ENCODE measurements at places on chromosomes 16 and 17.
A peak's percentile ranks its signal among the peaks of the same experiment; 100 is the strongest.

- no peak for DNase-seq
Measured at GRCh38 chr16:30604316-30604947, 5.8 kb downstream of the ZNF689 start.

- no peak for DNase-seq
Measured at GRCh38 chr16:86826941-86827340, 248.6 kb downstream of the FOXL1 start.

DNA sequence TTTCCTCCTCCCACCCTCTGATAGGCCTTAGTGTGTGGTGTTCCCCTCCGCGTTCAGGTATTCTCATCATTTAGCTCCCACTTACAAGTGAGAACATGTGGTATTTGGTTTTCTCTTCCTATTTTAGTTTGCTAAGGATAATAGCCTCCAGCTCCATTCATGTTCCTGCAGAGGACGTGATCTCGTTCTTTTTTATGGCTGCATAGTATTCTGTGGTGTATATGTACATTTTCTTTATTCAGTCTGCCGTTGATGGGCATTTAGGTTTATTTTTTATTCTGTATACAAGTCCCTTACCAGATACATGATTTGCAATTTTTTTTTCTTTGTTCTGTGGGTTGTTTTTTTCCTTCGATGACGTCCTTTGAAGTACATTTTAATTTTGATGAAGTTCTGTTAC lies 18.8 kb upstream of the CDK5R1 start:
- DNase-seq: no peak

GRCh38 chr17:65697661-65698060 lies 136.2 kb upstream of the AXIN2 start:
- DNase-seq: no peak

DNA sequence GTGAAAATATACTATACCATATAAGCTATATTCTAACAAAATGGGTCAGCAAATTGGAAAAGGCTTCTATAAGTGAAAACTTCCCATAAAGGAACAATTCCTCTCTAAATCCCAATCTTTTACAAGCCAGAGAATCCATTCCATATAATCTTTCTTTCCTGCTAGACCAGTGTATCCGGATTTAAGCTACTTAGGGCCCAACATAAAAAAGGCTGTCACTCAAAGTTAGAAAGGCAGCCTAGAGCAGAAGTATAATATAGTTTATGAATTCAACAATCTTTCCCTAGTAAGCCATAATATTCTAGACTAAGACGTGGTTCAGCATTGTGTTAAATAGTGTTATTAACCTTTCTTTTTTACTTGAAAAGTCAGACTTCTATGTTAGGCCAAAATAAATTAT lies 93.0 kb downstream of the SKAP1 start:
- no peak for DNase-seq

DNA sequence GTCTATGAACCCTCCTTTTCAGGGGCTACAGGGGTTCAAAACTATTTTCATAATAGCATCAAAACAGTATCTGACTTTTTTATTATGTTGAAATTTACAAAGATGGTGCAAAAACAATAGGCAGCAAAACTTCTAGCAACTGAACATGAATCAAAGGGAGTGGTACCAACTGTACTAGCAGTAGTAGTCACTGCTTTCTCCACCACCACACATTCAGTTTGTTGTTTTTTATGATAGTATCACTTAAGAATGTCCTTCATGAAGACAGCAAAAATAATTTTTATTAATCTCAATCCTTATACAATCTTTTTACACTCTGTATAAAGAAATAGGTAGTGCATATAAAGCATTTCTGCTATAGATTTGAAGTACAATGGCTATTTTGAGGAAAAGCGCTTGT lies 47.6 kb downstream of the MED13 start:
- DNase-seq: no peak

DNA sequence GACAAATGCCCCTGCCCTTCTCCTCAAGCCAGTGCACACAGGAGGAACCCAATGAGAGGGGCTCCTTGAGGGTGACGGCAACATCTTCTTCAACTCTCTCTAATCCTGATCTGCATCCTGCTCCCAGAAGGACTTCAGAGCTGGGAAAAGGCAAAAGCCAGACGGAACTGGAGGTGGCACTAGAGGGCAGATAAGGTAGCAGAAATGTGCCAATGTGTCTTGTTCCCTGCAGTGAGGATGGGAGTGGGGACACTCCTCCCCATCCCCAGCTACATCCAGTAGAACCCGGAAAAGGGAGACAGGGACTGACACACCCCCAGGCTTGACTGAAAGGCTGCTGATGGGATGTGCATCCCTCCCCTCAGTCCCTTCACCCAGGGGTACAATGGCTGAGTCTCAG lies 28.5 kb downstream of the SRCIN1 start:
- DNase-seq: no peak

DNA sequence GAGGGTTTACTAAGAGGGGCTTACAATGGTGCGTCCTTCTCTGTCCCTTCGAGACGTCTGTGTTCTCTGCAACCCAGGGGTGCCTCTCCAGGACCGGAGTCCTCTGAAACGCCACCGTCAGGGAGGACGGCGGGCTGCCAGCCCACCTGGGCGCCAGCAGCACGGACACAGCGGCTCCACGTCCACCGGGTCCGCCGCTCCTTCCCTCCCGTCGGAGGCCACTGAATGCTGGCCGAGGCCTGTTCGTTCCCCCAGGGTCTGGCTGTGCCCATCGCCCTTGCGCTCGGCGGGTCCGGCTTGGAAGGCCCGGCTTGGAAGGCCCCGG lies 403 bp downstream of the TEPSIN start:
- no peak for DNase-seq

GRCh38 chr17:77423589-77424451 lies 283.1 kb downstream of the SEC14L1 start:
- no peak for DNase-seq

DNA sequence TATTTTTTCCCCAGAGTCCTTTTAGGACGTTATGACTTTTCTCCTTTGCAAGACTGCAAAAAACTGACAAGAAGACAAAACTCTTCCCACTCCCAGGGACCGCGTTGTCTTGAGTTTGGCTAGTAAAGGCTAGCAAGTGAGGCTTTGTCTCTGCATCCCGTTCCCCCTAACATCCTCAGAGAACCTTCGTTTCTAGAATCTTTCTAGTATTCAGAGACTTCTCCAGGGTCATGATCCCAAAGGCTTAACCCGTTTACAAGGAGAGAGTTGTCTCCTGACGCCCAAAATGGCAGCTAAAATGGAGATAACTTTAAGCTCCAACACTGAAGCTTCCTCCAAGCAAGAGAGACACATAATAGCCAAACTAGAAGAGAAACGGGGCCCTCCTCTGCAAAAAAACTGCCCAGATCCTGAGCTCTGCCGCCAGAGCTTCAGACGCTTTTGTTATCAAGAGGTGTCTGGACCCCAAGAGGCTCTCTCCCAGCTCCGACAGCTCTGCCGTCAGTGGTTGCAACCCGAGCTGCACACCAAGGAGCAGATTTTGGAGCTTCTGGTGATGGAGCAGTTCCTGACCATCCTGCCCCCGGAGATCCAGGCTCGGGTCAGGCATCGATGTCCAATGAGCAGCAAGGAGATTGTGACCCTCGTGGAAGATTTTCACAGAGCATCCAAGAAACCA lies 843 bp downstream of the ZNF174 start:
- peak; percentile 9 for DNase-seq

DNA sequence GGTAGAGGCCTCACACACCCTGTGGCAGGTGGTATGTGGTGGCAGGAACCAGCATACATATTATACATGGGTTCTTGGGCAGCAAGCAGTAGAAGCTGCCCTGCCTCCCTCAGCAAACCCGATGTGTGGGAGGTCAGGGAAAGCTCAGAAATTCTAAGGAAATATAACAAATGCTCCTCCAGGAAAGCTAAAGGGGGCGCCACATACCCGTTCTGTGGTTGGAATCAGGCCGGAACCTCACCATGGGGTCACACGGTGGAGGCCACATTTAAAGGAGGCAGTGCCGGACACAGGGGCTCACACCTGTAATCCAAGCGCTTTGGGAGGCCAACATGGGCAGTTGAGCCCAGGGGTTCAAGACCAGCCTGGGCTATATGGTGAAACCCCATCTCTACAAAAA lies 12.4 kb upstream of the KATNB1 start:
- no peak for DNase-seq

GRCh38 chr16:55035029-55035428 lies 104.4 kb downstream of the IRX5 start:
- DNase-seq: peak; percentile 34

GRCh38 chr17:31414550-31414918 lies 23.1 kb downstream of the RAB11FIP4 start:
- DNase-seq: no peak

- no peak for DNase-seq
Measured at GRCh38 chr17:82807562-82807961, 32.3 kb downstream of the ZNF750 start.

GRCh38 chr16:11681556-11681955 lies 13.3 kb downstream of the SNN start:
- peak; percentile 44 for DNase-seq

DNA sequence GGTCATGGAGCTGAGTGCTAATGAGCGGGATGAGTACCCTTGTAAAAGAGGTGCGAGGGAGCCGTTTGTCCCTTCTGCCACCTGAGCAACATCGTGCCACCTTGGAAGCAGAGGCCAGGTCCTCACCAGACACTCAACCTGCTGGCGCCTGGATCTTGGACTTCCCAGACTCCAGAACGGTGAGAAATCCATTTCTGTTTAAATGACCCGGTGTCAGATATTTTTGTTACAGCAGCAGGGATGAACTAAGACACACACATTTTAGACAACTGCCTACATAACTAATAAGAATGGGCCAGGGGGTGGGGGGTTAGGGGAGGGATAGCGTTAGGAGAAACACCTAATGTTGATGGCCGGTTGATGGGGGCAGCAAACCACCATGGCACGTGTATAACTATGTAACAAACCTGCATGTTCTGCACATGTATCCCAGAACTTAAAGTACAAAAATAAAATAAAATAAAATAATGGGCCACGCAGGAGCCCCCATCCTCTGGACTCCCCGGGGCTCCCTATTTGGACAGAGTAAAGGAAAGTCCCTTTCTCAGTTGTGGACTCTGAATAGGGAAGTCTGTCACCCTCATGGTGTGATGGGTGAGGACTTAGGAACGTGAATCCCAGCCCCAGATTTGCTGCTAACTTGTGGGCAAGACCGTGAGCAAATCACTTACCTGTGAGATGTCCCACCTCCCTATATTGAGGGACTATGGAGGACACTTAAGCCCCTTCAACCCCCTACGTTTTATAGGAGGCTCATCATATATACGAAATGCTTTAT lies 60.6 kb upstream of the DNAH17 start:
- no peak for DNase-seq

GRCh38 chr17:11539637-11540036 lies 58.6 kb upstream of the DNAH9 start:
- DNase-seq: no peak

DNA sequence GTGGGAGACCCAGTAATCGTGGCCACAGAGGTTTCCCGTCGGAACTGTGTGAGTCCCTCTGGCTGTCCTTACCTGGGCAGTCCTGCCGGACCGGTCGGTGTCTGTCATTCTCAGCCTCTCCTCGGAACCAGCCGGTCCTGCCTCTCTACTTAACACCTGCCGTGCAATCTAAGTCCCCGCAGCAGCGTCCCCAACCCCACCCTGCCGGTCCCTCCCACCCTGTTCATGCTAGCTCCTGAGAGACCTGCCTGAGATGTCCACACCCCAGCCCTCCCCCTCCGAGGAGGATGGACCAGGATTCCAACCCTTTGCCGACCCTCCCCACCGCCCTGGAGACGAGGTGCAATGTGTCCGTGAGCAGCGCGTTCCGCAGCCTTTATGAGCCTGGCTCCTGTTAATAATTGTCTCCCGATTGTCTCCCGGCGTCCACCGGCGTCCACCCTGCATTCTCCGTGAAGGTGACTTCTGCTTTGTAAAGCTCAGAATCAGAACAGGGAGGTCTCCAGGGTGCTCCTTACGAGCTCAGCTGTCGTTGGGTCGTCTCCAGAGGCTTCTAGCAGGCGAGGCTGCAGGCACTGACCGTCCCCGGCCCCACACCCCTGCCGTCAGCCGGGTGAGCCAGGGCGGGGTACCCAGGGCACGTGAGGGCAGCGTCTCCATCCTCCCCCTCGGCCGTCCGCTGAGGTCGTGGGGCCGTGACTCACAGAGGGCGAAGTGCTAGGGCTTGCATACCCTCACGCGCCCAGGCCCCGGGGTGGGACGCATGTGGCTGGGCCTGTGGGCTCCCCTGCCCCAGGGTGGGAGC lies 10.1 kb downstream of the METRNL start:
- no peak for DNase-seq

- DNase-seq: no peak
Measured at GRCh38 chr16:71927383-71927782, 32.1 kb downstream of the IST1 start.

GRCh38 chr16:73418691-73419090 lies 370.8 kb upstream of the ZFHX3 start:
- no peak for DNase-seq

- no peak for DNase-seq
Measured at GRCh38 chr16:89320782-89321501, 103.4 kb downstream of the ZNF778 start.

Data from GM12865 (cell line).